ENCODE measurements at places on chromosomes 3 and 15. TPM values are rescaled to one million over a fixed set of nuclear protein-coding genes. Genes with fewer than 3 reads are reported as not detected.

- DNase-seq, result peak; percentile 36
Measured at GRCh38 chr15:34318277-34319079, 19.1 kb downstream of the SLC12A6 start.

DNA sequence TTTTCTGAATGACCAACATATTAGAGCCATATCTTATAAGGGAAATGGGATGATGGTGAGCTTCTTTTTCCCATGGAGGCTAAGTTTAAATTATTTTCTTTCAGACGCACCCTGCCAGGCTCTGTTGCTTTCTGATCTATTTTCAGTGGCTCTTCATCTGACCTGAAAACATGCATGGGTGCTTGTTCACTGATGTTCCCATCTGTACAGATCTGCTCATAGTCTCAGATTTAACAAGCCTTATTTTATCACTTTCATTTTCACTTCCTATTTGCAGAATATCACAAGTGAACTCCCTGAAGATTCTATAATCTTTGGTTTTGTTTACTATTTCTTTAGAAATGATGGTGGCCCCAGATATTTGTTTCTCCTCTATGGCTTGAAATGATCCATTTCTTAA, 31.1 kb upstream of the SUCLG2 start:
- no peak for DNase-seq

DNA sequence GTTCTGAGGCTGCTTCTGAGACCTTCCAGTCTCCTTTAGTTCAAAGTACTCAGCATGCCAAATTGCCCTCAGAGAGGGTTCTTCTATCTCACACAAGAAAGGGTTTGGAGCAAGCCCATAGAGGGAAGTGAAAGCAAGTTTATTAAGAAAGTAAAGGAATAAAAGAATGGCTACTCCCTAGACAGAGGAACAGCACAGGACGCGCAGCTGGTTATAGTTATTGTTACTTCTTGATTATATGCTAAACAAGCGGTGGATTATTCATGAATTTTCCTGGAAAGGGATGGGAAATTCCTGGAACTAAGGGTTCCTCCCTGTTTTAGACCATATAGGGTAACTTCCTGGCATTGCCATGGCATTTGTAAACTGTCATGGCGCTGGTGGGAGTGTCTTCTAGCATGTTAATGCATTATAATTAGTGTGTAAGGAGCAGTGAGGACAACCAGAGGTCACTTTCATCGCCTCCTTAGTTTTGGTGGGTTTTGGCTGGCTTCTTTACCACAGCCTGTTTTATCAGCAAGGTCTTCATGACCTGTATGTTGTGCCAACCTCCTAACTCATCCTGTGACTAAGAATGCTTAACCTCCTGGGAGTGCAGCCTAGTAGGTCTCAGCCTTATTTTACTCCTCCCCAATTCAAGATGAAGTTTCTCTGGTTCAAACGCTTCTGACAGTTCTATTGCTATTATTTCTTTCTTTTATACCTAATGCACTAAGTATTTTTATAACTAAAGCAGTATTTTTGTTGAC, 26.3 kb downstream of the SCN11A start:
- DNase-seq, result peak; percentile 56

DNA sequence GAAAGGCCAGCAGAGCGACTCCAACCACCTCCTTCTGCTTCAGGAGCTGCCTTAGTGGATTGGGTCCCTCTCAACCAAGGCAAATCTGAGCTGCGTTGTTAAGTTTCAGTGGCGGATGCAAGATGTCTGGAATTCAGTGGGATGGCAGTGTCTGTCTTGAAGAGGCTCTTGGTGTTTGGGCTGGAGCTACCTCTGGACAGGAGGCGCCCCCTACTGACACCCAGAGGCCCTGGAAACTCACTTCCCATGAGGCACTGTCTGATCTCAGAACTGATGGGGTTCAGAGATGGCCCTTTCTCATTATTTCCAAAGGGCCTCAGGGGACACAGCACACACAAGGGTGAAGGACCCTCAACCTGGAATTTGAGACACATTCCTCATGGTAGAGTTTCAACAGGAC, 6.0 kb upstream of the SLC28A1 start:
- peak; percentile 75 for DNase-seq

GRCh38 chr3:134904241-134904771, 109.2 kb downstream of the EPHB1 start:
- DNase-seq, result no peak

GRCh38 chr3:53169045-53169831, 8.2 kb downstream of the PRKCD start:
- no peak for DNase-seq

DNA sequence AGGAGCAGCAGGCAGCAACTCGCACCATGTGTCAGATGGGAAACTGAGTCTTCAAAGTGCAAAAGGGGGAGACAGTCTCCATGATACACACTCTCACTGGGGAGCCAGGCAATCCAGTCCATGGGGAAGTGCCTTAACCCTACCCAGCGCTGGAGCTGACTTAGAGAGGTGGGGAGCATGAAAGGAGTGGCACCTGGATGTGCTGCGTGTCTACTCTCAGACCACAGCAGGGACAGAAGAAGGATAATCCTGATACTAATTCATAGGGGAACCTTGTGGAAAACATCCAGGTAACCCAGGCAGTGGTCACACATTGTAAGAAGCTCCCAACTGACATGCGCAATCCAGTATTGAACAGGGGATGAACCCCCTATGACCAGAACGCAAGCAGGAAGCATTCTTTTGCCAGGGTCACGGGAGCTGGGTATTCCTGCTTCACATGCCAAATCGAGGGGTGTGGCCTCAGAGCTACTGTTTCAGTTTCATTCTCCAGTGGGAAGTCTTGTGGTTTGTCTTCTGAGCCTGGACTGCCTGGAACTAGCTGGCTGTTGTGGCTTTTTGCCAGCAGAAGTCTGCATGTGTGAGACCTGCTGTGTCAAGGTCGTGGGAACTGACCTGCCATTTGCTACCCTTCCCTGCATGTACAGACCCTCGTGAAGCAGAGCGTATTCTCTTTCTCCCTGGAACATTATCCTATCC, 367.6 kb upstream of the NDN start:
- DNase-seq, result no peak

AGBL1 gene
- 0.02 TPM for polyA plus RNA-seq

Data from ovary (tissue), 10 donors.